ENCODE measurements at places on chromosomes 7 and 10.

DNA sequence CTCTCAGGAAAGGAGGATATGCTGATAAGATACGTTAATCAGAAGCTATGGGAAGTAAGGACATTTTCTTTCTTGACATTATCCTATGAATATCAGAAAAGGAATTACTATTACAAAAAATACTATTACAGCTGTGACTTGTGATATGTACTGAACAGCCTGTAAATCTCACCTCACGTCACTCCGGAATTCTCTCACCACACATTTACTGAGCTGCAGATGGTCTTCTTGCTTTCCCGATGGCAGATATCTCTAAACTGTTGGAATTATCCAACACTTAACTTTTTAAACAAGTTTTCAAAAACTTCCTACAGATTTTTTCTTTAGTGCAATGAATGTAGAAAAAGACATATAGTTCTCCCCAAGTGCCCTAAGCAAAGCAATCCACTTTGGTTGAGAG is 313.4 kb downstream of the GPR37 start:
- no peak for DNase-seq

DNA sequence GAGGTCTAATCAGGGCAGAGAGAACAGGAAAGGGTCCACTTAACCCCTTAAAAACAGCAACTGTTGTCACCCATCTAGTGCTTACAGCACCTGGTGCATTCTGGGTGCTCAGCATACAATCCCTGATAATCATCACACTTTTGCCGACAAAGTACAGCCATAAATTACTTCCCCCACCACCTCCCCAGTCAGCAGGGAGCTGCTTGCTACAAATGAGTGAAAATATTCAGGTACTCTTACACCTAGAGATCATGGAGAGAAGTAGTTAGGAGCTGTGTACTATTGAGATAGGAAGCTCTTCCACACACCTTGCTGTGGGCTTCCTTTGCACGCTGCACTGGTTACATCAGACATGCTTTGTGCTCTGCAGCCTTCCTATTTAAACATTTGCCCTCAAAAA is 723.5 kb upstream of the GALNT17 start:
- DNase-seq = no peak

GRCh38 chr7:124718032-124718766 is 47.4 kb downstream of the GPR37 start:
- DNase-seq = no peak

DNA sequence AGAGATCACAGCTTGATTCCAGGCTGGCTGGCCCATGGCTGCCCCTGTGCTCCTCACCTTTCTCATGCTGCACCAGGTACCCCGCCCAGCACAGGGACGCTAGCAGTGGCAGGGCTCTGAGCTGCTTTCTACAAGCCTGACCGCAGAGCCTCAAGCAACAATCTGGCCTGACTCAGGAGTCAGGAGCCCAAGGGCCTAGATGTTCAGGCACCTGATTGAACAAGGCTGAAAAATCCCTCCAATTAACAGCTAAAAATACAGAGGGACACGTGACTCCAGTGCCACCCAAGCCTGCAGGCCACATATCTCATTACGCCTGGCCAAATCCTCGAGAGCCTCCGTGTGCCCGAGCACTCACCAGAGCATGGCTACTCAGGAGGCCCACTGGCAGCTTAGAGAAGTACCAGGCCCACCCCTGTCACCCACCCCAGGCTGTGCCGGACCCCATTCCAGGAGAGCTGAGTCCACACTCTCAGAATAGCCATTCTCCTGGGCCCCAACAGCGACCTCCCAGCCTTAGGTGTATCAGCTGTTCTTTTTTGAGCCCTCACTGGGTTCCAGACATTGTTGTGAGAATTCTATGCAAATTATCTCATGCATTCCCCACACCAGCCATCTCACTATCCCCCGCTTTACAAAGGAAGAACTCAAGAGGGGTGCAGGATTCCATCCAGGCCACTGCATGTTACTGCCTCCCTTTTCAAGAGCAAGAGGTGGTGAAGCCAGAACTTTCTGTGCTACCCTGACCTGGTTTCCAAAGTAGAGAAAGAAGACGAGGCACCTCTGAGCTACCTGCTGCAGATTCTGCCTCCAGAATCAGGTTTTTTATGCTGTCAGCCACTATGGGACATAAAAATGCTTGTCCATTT is 98.3 kb downstream of the COL13A1 start:
- DNase-seq = no peak

GRCh38 chr7:29548823-29549222 is 14.8 kb upstream of the PRR15 start:
- no peak for DNase-seq

- no peak for DNase-seq
Measured at GRCh38 chr7:127888825-127889224, 142.4 kb downstream of the LRRC4 start.

DNA sequence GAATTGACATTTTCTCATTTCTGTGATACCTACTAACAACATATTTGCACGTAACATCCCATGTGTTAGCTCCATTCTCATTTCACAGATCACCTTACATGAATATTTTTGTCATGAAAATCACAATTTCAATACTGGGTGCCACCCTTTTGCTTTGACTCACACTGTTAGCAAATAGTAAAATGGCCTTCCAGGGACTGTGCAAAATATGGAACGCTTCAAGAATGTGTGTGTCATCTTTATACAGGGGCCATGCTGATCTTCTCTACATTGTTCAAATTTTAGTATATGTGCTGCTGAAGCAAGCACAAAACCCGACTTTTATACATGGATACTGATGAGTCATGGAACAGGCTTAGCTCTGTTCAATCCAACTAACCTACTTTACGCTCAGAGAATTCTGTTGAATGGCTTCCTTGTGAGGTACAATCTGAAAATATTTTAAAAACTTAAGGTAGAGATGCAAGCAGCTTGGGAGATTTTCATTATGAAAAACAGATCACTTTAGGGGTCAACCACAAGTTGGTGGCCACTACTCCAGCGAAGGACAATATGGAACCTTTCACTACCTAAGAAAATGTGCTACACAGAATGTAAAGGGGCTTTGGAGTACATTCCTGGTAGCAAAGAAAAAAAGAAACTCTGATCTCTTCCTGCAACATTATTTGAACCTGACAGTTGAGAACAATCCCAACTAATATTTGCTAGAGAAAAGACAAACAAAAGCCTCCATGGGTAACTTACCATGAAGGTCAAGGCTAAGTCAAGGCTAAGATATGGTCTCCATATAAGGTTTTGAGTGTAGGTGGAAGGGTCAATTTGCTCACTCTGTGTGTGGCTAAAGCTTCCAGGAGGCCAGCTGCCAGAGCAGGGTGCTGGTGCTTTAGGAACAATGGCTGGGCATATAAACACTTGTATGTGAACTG is 11.9 kb downstream of the ANKRD26 start:
- no peak for DNase-seq

- no peak for DNase-seq
Measured at GRCh38 chr7:106111655-106112117, 426 bp downstream of the SYPL1 start.

GRCh38 chr7:30159698-30160143 is 24.9 kb downstream of the MTURN start:
- no peak for DNase-seq

DNA sequence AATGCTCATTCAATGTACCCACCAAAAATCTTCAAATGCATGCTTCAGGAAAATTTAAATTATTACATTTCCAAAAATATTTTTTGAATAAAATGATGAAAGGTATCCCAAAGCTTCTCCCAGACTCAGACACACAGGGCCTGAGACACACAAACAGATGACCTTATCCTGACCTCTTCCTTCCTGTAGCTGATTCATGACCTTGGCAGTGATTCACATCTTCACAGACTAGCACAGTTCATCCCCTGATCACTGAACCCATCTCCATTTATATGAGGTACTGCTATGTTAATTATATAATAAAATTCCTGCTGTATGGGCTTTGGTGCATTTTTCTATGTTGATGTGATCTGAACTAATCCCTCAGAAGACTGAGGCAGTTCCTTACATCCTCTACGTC is 265.0 kb upstream of the GLI3 start:
- DNase-seq = no peak

GRCh38 chr10:3748484-3748883 is 36.5 kb downstream of the KLF6 start:
- DNase-seq = no peak

DNA sequence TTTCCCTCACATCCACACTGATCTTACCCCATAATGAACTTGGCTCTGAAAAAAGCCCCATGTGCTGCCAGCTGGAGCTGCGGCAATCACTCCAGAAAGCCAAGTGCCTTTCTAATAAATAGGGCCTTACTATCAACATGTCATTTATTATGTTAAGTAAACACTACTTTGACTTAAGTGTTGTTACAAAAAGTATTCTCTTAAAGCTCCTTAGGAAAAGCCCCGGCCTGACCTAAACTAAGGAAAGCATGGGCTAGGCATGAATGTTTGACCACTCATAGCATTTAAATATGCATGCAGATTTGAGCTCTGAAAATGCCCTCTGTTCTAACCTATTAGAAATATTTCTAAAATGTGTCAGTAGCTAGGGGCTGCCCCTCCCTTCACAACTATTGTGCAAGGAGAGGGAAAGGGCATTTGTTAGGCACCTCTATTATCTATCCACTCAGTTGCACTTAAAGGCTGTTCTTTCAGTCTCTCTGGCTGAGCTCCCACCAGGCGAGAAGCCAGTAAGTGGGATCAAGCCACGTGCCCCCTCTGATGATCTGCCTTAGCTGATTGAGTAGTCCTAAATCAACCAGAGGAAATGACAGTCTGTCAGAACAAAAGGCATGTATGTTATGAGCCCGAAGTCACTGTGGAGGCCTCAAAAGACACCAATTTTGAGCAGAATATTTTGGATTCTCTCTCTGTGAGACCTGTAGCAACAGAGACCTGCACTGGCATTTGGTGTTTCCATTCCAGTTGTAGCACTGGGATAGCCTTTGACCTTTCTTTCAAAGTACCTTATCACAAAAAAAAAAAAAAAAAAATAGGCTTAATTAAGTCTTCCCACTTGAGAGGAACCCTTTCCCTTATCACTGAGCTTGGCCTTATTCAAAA is 77.1 kb downstream of the ITGB8 start:
- no peak for DNase-seq

GRCh38 chr10:51860257-51860656 is 160.9 kb upstream of the CSTF2T start:
- no peak for DNase-seq

GRCh38 chr7:32532716-32533115 is 37.4 kb downstream of the AVL9 start:
- DNase-seq = no peak

DNA sequence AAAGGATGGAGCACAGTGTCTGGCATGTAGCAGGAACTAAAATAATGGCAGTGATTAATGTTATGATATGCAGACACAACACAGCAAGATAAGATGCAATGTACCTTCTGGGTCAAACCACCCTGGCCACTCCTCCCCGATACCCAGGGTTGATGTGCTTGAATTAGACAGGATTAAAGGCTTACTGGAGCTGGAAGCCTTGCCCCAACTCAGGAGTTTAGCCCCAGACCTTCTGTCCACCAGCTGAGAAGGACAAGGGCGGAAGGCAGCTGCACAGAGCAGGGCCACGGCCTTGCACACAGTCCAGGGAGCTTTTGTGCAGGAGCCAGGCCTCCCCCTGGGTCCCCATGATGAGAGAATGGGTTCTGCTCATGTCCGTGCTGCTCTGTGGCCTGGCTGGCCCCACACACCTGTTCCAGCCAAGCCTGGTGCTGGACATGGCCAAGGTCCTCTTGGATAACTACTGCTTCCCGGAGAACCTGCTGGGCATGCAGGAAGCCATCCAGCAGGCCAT is at the start of gene RBP3:
TSS of gene RBP3 (plus strand) at position 226 of the 514 bp plus-strand sequence. CDS start at position 348, 122 bp downstream.
- no peak for DNase-seq

DNA sequence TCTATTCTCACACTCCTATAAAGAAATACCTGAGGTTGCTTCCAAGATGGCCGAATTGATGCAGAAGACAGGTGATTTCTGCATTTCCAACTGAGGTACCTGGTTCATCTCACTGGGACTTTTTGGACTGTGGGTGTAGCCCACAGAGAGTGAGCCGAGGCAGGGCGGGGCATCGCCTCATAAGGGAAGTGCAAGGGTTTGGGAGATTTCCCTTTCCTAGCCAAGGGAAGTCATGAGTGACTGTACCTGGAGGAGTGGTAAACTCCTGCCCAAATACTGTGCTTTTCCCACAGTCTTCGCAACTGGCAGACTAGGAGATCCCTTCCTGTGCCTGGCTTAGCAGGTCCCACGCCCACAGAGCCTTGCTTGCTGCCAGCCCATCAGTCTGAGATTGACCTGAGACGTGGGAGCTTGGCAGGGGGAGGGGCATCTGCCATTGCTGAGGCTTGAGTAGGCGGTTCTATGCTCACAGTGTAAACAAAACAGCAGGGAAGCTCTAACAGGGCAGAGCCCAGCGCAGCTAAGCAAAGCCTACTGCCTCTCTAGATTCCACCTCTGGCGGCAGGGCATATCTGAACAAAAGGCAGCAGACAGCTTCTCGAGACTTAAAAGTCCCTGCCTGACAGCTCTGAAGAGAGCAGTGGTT is 152.2 kb downstream of the ARL4A start:
- DNase-seq = no peak

- DNase-seq = no peak
Measured at GRCh38 chr10:59887972-59888640, 18.2 kb downstream of the CCDC6 start.

DNA sequence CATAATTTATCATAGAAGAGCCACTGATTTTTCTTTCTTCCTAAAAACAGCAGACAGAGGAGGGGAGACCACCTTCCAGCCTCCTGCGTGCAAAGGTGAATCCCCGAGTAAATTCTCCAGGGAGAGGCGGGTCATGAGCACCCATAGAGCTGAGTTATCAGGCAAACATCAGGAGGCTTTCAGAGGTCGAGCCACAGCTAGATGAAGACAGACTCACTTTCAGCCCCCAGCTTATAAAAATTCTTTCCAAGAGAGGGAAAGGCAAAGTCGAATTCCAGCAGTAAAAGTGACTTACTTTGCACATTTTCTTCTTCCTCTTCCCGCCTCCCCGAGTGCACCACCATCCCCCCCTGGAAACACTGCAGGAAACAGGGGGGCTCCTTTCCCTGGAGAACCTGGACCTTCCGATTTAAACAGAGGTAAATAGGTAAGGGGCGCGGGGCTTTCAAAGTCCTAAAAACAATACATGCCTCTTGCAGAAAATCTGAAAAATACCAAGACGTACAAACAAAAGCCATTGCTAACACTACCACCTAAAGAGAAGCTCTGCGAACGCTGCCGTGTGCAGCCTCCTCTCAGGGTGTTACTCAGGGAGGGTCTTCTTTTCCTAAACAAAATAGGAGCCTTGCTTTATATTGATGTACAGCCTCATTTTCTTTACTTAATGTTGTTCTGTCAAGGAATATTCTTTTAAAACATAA is 163.8 kb downstream of the SVIL start:
- no peak for DNase-seq

DNA sequence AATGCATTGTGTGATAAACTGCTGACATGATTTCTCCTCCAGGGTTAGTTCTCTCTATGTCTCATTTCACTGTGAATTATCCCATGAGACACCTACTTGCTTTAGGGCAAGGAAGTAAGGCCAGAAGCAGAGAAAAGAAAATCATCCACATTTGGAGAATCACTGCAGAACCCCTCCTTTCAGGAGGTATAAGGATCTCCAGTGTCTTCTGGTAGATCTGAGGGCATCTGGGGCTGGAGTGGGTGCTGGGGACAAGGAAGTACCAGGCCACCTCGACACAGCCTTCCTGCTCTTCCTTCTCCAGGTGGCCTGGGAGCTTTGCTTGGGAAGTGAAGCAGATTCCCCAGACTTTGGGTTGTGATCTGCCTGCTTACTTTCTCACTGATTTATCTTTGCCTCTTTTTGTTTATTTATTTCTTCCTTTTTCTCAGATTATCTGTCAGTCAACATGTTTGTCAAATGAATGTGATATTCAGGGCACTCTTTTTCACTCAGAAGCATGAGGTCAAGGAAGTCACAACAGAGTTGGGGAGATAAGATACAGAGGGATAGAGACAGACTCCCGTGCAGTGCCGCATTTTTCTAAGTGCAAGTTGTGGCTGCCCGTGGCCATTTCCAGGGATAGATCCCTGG is 12.4 kb upstream of the CAMK2G start:
- DNase-seq = no peak
